ENCODE measurements at places on chromosomes 5 and 9. TPM values are rescaled to one million over a fixed set of nuclear protein-coding genes. Genes with fewer than 3 reads are reported as not detected.

DNA sequence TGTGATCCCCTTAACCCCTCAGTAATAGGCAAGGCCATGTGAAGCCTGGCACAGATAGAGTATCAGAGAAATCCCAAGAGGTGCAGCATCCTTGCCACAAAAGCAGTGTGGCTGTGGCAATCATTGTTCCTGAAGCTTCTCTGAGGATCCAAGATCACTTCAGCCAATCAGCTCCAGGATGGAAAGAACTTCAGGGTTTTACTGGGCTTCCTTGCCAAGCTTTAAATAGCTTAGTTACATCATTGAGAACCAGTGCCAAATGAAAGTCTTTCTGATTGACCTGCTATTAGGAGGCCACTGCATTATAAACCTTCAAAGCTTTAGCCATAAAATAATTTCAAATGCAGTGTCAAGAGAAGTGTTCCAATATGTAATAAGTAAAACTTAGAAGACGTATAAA is 430.6 kb downstream of the PIK3R1 start:
- DNase-seq = no peak

DNA sequence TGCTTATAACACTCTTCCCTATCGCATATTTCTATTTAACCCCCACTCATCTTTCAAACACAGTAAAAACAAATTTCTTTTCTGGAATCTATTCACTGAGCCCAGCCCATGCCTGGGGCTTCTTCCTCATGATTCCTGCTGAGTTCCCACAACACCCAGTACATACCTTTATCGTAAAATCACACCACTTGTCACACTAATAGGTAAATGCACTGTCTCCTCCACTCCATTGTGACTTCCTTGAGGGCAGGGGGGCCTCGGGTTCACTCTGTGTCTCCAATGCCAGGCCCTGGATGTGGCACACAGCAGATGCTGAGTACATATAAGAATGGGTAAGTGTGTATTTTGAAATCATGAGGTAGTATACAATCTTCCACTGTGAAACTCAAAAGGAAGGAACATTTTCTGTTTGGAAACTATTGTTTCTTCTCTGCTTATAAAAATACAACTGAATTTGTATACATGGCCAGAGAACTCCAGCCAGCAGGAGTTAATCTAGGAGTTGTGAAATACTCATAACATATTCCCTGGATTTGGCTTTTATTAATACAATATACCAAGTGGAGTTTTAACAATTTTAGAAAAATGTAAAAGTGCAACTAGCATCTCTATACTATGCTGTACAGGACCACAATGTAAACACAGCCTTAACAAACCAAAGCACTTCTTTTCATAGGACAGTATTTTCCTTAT is 7.2 kb downstream of the PLK2 start:
- peak; percentile 59 for DNase-seq

DNA sequence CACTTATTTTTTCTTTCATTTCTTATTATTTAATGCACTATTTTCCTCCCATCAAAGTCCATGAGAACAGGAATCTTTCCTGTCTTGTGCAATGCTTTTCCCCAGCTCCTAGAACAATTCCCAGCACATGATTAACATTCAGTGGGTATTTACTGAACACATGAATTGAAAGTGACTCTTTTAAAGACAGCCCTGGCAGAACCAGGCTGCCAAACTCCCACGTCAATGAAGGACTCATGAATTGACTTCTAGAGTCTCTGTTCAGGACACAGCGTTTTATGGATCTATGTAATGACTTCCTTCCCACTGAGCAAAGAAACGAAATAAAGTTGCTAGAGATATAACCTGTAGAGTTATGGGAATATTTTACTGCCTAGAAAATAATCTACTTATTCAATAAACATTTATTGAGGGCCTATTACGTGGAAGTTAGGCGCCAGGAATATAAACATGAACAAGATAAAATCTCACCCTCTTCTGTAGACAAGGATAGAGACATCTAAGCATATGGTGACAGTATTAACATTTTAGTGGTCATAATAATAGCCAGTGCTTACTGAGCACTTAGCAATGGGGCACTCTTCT is 485.9 kb upstream of the KLF4 start:
- DNase-seq = no peak

- DNase-seq = no peak
Measured at GRCh38 chr5:131756942-131757341, 39.9 kb downstream of the FNIP1 start.

DNA sequence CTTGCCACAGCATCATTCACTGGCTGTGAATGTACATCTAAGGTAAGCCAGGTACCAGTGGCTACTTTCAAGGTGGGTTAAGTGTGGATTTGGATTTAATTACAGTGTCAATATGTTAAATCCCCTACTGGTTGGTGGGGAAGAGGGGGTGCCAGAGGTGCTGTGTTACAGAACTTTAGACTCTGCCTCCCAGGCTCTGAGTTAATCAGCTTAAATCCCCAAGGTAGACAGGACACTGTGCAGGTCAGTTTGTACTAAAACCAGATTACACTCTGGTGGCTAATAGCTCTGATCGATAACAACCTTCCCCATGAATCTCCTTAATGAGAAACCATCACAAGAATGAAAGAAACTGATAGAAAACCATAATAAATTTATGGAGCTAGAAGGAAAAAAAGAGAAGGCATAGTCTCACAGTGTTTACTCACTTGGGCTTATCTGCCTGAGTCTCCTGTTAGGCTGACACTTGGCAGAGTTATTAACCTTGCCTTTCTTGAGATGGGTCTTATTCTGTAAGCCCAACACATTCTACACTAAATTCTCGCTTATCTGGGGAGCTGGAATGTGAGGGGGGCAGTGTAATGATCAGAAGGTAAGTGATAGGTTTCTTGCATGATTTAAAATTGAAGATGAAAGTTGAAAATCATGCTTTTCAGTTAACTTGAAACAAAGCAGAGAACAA is 106.8 kb downstream of the LMNB1 start:
- no peak for DNase-seq

UBQLN1 gene
- total RNA-seq = 180 TPM

ADAMTS6 gene
- 47.0 TPM for total RNA-seq
